ENCODE measurements at places on chromosomes 2 and 18.

GRCh38 chr2:61320181-61320580, 150.7 kb downstream of the USP34 start:
- DNase-seq: no peak

DNA sequence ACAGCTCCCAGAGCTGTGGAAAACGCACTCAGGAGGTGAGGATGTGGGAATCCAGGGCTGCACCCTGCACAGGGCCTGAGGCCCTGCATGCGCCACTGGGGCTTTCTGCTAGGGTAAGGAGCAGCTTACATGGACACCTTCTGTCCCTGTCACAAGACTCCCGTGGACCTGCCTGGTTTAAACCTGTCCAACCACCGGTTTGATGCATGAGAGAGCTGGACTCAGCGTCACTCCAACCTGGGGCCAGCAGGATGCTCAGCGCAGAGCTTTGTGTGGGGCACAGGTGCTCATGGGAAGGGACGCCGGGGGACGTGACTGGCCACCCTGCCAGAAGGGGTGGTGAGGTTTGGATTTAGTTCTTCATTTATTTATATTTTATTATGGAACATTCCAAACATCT, 24.2 kb downstream of the SNORC start:
- DNase-seq: no peak

DNA sequence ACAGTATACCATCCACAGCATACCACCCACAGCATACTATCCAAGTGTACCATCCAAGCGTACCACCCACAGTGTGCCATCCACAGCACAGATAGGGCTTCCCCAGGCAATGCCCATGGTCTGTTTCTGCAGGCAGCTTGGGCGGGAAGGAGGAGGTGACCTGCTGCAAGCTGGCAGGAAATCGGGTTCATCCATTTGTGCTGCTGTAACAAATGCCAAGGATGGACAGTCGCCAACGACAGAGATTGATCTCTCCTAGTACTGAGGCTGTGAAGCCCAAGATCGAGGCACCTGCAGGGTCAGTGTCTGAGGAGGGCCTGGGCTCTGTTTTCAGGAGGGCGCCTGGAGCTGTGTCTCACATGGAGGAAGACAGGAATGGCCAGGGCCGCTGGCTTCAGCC, 93.6 kb upstream of the SNTG2 start:
- DNase-seq: no peak

DNA sequence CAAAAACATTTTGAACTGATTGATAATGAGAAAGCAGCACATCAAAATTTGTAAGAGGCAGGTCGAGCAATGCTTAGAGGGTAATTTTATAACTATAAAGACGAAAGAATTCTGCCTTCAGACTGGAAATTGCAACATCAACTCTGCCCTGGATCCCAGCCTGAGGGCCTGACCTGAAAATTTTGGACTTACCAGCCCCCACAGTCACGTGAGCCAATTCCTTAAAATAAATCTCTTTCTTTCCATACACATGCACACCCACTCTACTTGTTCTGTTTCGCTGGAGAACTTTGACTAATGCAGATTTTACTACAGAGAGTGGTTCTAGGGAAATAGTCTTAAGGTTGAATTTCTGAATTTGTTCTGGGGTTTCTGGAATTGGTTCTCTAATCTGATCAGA, 14.6 kb upstream of the ACOXL start:
- DNase-seq: no peak

GRCh38 chr2:211391189-211391567, 834.8 kb downstream of the CPS1 start:
- no peak for DNase-seq

DNA sequence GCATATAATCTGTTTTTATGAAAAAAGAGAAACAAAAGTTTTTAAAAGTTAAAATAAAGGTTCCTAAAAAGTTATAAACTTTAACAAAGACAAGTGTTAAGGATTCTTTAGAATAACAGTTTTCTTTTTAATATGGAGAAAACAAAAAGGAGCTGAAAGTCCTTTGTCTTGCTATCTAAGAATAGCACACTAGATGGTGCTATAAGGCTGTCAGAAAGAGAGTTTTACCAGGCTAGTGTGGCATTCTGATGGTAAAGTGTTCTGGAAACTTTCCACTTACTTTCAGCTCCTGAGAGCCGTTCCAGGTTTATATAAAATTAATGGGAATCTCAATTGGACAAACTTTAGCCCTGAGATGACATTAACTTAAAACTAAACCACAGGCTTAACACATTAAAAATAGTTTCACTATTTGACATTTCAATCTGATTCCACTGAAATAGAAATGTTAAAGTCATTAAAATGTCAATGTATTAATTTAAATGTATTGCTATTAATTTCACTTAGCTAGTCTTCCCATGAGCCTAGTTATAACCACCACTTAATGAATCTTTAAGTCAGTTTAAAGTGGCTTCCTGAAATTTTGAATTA, 3.7 kb downstream of the FBXO48 start:
- no peak for DNase-seq

- DNase-seq: no peak
Measured at GRCh38 chr2:109005686-109006204, 16.7 kb upstream of the EDAR start.

- DNase-seq: peak; percentile 56
Measured at GRCh38 chr2:460861-461260, 173.0 kb upstream of the ALKAL2 start.

- DNase-seq: no peak
Measured at GRCh38 chr18:41146301-41146700, 808.7 kb upstream of the PIK3C3 start.

- no peak for DNase-seq
Measured at GRCh38 chr2:46679761-46680160, 200.4 kb downstream of the TMEM247 start.

- no peak for DNase-seq
Measured at GRCh38 chr2:126496493-126496892, 159.5 kb upstream of the GYPC start.

GRCh38 chr2:162166745-162167144, 14.7 kb upstream of the GCG start:
- no peak for DNase-seq

- no peak for DNase-seq
Measured at GRCh38 chr18:52979892-52980291, 639.9 kb downstream of the DCC start.

GRCh38 chr2:127637725-127638252, 8.2 kb upstream of the GPR17 start:
- no peak for DNase-seq

DNA sequence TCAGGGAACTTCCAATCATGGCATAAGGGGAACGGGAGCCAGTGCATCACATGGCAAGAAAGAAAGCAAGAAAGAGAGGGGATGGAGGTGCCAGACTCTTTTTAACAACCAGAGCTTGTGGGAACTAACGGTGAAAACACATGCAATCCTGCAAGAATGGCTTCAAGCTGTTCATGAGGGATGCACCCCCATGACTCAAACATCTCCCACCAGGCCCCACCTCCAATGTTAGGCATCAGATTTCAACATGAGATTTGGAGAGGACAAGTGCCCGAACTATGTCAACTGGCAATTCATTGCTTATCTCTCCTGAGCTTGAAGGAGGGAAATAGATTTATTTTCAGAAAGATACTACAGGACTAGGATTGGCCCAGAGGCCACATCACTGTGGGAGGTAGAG, 270.0 kb downstream of the SLC4A3 start:
- DNase-seq: no peak

GRCh38 chr2:240403396-240404104, 31.9 kb upstream of the GPC1 start:
- DNase-seq: no peak

DNA sequence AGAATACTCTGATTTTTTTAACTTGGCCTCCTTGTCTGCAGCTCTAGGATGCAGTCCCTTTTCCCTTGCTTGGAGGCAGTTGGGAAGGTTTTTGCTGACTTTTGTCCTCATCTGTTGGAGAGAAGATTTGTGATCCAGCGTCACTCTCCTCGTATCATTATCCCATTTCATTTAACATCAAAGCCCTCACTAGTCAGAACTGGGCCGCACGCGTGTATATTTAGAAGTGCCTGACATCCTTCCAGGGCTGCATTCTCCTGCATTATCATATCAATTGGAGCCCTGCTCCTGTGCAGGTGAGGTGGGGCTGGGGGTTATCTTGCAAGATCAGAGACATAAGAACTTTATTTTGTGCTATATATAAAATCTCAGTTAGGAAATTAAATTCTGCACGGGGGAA, 435.1 kb upstream of the HS6ST1 start:
- DNase-seq: no peak

GRCh38 chr2:24642351-24642750, 150.8 kb downstream of the PTRHD1 start:
- no peak for DNase-seq

- no peak for DNase-seq
Measured at GRCh38 chr2:226325526-226325925, 474.1 kb downstream of the IRS1 start.

DNA sequence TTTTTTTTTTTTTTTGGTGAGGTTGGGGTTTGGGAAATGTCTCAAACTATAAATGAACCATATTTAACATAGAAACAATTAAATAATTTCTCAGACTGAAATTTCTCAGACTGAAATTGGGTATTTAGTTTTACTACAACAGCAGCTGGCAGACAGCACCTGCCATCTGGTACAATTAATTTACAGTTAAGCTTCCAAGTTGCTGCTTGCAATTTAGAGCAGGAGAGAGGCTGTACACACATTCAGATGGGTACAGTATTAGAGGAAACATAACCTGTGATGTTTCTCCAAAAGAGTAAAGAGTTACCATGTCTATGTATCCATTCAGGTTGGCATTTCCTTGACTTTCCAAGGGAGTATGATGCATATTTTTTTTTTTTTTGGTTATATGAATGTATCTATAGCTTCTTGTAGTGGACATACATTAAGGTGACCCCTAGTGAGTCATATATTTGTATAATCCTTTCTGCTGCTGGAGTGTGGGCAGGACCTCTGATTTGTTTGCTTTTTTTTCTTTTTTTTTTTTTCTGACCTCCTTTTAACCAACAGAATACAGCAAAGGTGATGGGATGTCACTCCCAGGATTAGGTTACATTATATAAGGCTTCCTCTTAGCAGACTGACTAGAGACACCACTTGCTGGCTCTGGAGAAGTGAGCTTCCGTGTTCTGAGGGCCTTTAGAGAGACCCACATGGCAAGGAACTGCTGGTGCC, 201.7 kb downstream of the PTH2R start:
- DNase-seq: no peak

DNA sequence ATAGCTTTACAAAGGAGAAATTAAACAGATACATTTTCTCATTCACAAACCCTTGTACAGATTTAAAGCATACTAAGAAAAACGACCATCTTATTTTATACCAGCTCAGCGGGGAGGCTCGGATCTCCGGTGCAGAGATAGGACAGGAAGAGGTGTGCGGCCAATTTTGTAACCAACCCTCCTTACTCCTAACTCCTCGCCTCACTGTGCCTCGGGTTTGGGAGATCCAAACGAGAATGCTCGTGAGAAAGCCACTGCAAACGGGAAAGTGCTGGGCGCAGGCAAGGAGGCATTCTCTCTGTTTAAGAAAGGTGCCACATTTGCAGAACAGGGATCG, 1.2 kb downstream of the KDSR start:
- DNase-seq: no peak

DNA sequence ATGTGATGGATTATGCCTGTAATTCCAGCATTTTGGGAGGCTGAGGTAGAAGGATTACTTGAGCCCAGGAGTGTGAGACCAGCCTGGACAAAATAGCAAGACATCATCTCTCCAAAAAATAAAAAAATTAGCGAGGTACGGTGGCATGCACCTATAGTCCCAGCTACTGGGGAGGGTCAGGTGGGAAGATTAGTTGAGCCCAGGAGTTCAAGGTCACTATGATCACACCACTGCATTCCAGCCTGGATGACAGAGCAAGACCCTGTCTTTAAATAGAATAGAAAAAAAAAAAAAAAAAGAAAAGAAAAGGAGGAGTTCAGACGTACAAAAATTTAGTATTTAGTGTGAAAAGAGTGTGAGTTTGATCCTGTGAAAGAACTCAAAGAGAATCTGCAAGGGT, 154.9 kb downstream of the NR4A2 start:
- no peak for DNase-seq

DNA sequence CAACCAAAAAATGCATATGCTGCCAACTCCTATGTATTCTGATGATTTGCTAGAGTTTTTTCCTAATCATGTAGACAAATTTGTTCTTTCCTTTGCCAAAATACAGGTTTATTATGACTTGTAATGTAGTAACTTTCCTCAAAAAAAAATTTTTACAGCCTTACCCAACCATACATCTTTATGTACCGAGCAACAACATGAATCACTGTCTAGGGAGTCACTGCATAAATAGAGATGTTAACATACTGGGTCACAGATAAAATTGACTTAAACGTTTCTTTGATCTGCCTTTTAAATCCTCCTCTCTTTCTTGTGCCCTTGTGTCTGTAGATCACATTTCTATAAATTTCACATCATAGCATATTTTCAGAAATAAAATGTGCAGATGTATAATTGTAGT, 143.6 kb downstream of the MBD2 start:
- no peak for DNase-seq

GRCh38 chr2:149104221-149104620, 65.7 kb downstream of the LYPD6B start:
- no peak for DNase-seq

GRCh38 chr2:100246163-100247145, 75.8 kb downstream of the LONRF2 start:
- DNase-seq: no peak

DNA sequence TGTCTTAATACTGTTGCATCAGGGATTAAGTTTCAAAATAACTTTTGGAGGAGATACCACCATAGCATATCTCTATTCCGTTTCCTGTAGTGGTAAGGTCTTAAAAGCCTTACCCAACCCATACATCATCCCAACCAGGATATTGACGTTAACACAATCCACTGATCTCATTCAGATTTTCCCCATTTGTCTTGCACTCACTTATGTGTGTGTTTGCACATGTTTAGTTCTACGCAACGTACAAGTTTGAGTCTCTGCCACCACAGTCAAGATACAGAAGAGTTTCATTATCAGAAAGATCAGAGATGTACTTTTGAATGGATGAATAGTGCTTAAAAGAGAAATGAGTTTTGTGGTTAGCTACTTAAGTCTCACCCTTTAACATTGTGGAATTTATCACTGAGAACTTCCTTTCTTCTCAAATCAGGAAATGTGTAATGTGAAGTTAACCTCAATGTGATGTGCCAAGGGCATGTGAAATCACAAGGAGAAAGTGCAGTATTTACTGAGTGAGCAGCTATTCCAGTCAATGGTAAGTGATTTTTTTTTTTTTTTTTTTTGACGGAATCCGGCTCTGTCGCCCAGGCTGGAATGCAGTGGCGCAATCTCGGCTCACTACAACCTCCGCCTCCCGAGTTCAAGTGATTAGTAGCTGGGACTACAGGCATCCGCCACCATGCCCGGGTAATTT, 69.2 kb upstream of the EPHA4 start:
- no peak for DNase-seq

All from central memory CD8-positive, alpha-beta T cell (primary cell).